GM23248 (cell line): ENCODE measurements at places on chromosomes 2 and 18. TPM values are rescaled to one million over a fixed set of nuclear protein-coding genes. Genes with fewer than 3 reads are reported as not detected.

The DCDC2C gene
- polyA plus RNA-seq = not detected in 2 replicates

The C1QL2 gene
- polyA plus RNA-seq = not detected in 2 replicates

The TP53I3 gene
- polyA plus RNA-seq = 81.7 and 85.3 TPM in 2 replicates

The CDK15 gene
- polyA plus RNA-seq = 0.88 and 1.7 TPM in 2 replicates

The SGO2 gene
- 11.7 and 14.5 TPM in 2 replicates for polyA plus RNA-seq

The BOLL gene
- not detected in 2 replicates for polyA plus RNA-seq

The MAT2A gene
- polyA plus RNA-seq = 193 and 217 TPM in 2 replicates

The LYPD1 gene
- 0.43 and 0.51 TPM in 2 replicates for polyA plus RNA-seq

The GPBAR1 gene
- 0.14 TPM in 1 of 2 replicates, not detected in the other for polyA plus RNA-seq

The ANKRD30BL gene
- not detected in 2 replicates for polyA plus RNA-seq

The FOXI3 gene
- polyA plus RNA-seq = not detected in 2 replicates

The NT5C1B gene
- polyA plus RNA-seq = 0.88 and 1.4 TPM in 2 replicates

The EML6 gene
- polyA plus RNA-seq = 0.49 and 0.76 TPM in 2 replicates

The POTEI gene
- not detected in 2 replicates for polyA plus RNA-seq

The SLC5A7 gene
- not detected in 2 replicates for polyA plus RNA-seq

The SERPINB13 gene
- polyA plus RNA-seq = not detected in 2 replicates

The DNAH6 gene
- not detected in 2 replicates for polyA plus RNA-seq

The CCDC141 gene
- polyA plus RNA-seq = 0.15 TPM in 1 of 2 replicates, not detected in the other

The CEP192 gene
- polyA plus RNA-seq = 7.4 and 7.6 TPM in 2 replicates

The FECH gene
- polyA plus RNA-seq = 32.5 and 33.4 TPM in 2 replicates

The IL1R2 gene
- 0.85 and 1.2 TPM in 2 replicates for polyA plus RNA-seq

The SELENOI gene
- 3.6 TPM in 2 replicates for polyA plus RNA-seq

The DNAJC5G gene
- not detected in 2 replicates for polyA plus RNA-seq

The SNTG2 gene
- polyA plus RNA-seq = not detected in 2 replicates

The RAB17 gene
- 0.34 TPM in 1 of 2 replicates, not detected in the other for polyA plus RNA-seq

The RIT2 gene
- polyA plus RNA-seq = not detected in 2 replicates
